ENCODE measurements at places on chromosomes 2 and 18.
A peak's percentile ranks its signal among the peaks of the same experiment; 100 is the strongest.

GRCh38 chr2:174376967-174377366 is 18.6 kb upstream of the SCRN3 start:
- DNase-seq = no peak

- DNase-seq = no peak
Observed at GRCh38 chr18:57915248-57915647, 112.1 kb upstream of the ATP8B1 start.

GRCh38 chr2:233353769-233354499 is at the start of gene DGKD:
TSS of gene DGKD (plus strand) at chr2:233354494. CDS start at chr2:233354519, 25 bp downstream.
- DNase-seq = peak; percentile 43

DNA sequence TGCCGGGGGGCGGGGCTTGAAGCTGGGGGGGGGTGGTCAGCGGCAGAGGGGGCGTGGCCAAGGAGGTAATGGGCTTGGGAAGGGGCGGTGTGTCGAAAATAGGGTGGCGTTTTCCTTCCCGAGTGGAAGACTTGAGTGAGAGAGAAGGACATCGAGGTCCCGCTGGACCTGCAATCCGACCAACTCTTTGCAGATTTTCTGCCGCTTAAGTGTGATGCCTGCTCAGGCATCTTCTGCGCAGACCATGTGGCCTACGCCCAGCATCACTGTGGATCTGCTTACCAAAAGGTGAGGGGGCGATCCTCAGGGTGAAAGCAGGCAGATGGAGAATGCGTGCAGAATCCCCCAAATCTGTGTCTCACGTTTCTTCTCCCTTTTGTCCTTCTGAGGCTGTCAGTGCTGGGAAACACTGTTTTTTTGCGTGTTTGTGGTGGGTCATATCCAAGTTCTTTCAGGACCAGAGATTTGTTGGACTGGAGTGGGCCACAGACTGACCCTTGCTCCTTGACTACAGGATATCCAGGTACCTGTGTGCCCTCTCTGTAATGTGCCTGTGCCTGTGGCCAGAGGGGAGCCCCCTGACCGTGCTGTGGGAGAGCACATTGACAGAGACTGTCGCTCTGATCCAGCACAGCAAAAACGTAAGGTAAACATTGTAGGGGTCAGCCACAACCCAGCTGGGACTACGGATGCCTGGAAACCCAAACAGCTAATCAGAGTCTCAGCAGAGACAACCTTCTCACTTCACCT is 727 bp downstream of the ZFAND2B start:
- no peak for DNase-seq

- DNase-seq = no peak
Observed at GRCh38 chr2:96106991-96107707, 9.2 kb downstream of the ADRA2B start.

GRCh38 chr2:217383620-217384019 is 523.8 kb upstream of the TNP1 start:
- DNase-seq = no peak

GRCh38 chr2:207884127-207884526 is 114.4 kb upstream of the FZD5 start:
- DNase-seq = no peak

GRCh38 chr2:225797394-225797793 is 397.9 kb downstream of the NYAP2 start:
- no peak for DNase-seq

DNA sequence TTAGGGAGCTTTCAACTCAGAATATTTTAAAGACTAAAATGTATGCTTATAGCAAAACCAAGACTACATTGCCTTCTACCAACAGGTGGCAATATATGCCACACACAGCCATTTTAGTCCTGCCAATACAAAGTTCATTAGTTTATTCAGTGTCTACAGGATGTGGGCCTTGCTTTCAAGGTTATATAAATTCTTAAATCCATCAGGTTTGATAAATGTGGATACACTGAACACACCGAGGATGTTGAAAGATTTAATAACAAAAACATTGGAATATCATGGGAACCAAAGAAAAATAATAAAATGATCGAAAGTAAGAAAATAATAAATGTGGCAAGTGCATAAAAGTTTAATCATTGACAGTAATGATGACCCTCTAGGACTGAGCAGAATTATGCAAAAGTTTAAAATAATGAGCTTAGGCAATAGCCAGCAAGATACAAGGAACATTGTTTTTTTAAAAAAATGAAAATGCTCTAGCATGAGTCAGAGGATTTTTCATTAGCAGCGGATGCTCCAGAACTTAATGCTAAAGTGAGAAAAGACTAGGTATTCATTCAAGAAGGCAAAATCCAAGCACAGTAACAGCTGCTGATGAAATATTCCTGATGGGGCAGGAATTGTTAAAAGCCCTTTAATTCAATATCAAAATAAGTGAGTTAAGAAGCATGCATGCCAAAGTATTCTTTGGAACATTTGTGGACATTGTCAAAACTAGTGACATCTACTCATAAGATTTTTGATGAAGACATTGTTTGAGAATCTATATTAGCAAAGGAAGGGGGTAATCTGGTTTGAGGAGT is 14.2 kb downstream of the SCN9A start:
- peak; percentile 76 for DNase-seq

DNA sequence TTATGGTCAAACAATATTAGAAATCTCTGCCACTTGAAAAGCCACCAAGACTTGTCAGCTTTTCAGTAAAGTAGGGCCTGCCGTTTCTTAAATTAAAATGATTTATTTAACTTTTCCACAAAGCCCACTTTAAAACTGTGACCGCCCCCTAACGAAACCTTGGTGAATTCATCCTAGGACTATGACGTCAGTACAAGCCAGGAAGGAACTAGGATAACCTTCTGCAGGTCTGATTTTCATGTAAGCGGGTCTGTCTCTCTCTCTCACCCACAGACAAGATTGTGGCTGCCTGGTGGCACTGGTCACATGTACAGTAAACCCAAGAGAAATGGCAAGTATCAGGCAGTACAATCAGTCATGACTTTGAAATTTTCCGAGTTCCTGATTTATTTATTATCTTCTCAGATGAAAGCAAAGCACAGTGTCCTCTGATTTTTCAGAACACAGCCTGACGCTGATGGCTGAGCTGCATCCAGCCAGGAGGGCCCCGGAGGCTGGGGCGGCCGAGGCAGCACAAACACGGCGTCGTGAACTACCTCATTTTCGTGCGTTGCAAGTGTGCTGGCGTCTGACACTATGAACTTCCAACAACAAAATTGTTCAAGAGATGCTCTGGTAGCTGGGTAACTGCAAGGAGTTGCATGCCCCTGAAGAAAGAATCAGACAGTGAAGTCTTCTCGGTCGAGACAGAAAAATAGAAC is 18.9 kb downstream of the SALL3 start:
- peak; percentile 12 for DNase-seq

GRCh38 chr2:112705575-112705974 is 15.2 kb upstream of the NT5DC4 start:
- no peak for DNase-seq

- no peak for DNase-seq
Observed at GRCh38 chr2:47525167-47525566, 122.2 kb downstream of the MSH2 start.

- no peak for DNase-seq
Observed at GRCh38 chr2:31227110-31227509, 6.8 kb upstream of the EHD3 start.
